ENCODE measurements at places on chromosomes 1 and 21.

DNA sequence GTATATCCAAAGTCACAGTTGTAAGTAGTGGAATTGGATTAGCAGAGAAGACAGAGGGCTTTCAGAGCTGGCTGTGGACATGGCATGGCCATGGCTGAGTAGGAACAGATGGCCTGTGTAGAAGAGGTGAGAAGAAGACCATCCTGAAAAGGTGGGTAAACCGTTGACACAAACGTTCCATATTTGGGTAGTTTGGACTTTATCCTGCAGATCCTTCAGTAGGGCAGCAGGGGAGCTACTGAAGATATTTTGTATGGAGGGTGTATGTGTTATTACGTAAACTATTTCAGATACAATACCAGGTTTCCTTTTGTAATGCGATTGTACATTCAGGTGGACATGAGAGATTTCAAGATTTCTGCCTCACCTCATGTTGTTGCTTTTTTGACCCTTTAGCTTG lies 1.6 kb downstream of the UTP11 start:
- no peak for DNase-seq

- DNase-seq: no peak
These were observed 148.1 kb upstream of the RUNX1 start for GRCh38 chr21:35197191-35197590.

DNA sequence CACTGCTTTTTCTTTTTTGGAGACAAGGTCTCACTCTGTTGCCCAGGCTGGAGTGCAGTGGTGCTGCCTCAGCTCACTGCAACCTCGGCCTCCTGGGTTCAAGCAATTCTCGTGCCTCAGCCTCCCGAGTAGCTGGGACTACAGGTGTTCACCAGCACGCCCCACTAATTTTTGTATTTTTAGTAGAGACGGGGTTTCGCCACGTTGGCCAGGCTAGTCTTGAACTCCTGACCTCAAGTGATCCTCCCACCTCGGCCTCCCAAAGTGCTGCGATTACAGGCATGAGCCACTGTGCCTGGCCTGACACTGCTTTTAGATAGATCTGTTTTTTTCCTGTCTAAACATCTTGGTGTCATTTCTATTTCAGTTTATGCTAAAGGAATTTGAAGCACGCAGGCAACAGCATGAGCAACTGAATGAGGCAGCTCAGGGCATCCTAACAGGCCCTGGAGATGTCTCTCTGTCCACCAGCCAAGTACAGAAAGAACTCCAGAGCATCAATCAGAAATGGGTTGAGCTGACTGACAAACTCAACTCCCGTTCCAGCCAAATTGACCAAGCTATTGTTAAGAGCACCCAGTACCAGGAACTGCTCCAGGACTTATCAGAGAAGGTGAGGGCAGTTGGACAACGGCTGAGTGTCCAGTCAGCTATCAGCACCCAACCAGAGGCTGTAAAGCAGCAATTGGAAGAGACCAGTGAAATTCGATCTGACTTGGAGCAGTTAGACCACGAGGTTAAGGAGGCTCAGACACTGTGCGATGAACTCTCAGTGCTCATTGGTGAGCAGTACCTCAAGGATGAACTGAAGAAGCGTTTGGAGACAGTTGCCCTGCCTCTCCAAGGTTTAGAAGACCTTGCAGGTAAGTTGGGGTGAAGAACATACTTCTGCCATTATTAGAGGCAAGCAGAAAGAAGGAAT lies 106.1 kb upstream of the BMP8A start:
- no peak for DNase-seq

- no peak for DNase-seq
These were observed 2.4 kb downstream of the TP73 start for GRCh38 chr1:3654549-3655281.

DNA sequence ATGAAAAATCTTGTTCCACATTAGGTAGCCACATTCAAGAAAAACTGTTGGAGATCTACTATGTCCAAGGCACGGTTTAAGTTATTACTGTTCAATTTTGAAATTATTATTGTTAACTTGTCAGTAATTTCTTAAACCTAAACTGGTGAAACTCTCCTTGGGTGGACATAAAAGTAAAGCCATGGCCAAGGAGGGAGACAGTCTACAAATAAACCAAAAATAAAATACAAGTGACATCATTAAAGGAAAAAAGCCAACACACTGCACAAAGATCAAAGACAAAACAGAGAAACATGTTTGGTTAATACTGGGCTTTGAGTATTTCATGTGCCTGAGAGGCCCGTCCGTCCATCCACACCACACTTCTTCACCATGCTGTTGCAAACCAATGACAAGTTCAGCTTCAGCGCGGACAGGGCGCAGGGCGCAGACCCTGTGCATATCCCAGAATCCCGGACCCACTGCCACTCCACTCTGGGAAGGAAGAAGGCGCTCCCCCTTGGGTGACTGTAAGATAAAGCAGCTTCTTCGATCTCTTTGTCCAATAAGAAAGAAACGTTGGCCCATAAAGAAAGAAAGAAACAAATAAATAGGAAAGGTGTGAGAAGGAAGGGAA lies 918 bp upstream of the RASAL2 start:
- no peak for DNase-seq

- DNase-seq: no peak
These were observed 136.9 kb upstream of the NEGR1 start for GRCh38 chr1:72419229-72419628.

DNA sequence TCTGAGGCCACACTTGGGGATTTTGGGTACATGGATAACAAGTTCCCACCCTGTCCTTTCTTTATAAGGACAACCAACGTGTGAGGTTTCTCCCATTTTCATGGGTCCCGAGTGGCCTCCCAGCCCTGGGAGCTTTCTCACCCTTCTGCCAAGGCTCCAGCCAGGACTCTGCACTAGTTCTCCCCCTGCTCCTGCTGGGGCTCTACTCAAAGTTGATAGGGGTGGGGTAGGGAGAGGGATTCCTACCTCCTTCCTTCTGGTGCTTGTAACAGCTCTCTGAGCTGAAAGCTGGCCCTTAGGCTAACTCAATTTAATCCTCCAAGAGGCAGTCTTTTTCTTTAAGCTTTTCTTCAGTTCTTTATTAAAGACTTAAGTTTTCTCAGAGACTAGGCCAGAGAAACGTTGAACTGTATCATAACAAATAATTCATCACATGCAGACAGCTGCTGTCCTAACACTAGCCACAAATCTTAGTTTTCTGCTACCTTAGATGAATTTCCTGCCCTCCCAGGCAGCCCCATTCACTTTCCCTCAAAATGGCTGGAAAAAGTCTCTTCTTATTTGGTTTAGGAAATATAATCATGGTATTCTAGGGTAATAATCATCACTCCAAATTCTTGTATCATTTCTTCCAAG lies 22.4 kb upstream of the DR1 start:
- DNase-seq: no peak

DNA sequence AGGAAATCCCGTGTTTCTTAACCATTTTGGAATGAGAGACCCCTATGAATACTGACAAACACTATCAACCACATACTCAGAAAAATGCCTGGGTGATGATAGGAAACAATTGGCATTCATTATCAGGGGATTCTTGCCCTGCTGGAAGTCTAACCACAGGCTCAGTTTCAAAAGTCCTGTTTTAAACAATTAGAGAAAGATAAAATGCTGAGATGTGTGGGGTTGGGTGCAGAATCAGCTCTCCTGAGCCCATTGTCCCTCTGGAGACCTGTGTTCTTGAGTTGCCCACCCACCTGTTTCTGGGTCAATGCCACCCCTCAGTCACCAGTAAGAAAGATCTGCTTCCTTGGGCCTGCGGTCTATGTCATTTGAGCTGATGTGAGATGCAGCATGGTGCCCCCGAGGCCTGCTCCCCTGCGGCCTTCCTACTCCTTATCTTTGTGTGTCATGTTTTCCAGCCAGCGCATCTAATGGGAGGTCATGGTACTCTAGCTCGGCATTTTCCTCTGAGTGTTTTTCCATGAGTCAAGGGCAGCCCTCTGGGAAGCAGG lies 130.3 kb upstream of the PLXNA2 start:
- DNase-seq: no peak

DNA sequence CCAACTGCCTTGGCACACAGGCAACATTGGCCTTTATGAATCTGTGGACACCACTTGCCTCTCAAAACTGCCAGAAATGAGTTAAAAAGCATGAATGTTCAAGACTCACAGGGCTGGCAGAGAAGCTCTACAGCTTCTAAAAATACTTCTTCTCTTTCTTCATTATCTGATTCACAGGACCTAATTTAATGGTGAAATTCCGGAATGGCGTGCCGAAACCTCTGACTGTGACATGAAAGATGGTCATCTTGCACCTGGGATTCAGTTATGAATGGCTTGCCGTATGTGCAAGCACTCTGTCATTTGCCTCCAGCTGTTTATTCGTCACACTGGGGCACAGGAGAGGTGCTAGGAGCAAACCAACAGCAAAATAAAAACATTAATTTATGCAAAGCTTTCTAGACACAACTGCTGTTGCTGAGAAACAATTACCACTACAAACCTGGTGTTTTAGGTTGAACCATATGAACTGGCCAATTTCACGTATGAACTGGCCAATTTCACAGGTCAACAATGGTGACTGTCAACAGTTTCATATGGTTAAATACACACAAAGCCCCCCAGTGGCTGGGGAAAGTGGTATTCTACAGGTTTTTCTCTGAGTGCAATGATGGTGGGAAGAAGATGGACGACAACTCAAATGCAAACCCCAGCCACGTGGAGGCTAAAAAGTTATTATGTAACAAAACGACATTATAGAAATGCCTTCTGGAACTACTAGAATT lies 648.3 kb downstream of the KIF26B start:
- DNase-seq: no peak

- no peak for DNase-seq
These were observed 36.5 kb downstream of the MCOLN2 start for GRCh38 chr1:84960371-84960770.

DNA sequence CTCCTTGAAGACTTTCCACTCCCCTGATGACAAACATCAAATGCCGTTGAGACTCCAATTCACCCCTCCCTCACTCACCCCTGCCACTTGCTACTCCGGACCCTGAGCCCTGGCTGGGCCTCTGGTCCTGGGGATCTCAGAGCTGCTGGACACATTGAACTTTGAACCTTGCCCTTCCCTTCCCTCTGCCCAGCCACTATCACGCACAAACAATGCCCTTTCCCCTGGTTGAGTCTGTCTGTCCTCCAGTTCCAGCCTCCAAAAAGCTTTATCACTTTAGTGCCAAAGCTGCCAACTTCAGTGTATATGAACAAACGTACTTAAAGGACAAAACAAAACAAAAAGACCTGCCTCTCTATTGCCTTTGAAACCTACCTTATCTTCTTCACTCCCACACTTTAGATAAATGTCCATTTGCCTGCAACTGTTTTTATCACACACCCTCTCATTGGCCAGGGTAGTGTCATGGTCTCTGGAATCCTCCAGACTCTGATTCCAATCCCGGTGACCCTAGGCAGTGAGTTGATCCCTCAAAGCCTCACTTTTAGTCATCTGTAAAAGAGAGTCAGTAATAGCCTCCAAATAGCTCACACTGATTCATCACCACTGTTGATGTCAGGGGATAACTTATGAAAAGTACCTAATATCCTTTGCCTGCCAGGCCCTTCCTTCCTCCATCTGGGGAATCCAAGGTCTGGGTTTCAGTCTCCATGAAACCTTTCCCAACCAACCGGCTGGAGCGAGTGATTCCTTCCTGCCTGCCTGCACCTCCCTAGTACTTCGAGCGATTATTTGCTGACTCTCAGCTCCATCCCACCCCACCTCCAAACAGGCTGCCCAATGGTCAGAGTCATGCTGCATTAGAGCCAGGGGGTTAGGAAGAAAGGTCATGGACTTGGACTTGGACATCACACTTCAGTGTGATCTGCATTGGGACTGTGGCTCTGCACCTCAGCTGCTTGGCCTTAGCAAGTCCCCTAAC lies 15.9 kb upstream of the SPOCD1 start:
- no peak for DNase-seq

DNA sequence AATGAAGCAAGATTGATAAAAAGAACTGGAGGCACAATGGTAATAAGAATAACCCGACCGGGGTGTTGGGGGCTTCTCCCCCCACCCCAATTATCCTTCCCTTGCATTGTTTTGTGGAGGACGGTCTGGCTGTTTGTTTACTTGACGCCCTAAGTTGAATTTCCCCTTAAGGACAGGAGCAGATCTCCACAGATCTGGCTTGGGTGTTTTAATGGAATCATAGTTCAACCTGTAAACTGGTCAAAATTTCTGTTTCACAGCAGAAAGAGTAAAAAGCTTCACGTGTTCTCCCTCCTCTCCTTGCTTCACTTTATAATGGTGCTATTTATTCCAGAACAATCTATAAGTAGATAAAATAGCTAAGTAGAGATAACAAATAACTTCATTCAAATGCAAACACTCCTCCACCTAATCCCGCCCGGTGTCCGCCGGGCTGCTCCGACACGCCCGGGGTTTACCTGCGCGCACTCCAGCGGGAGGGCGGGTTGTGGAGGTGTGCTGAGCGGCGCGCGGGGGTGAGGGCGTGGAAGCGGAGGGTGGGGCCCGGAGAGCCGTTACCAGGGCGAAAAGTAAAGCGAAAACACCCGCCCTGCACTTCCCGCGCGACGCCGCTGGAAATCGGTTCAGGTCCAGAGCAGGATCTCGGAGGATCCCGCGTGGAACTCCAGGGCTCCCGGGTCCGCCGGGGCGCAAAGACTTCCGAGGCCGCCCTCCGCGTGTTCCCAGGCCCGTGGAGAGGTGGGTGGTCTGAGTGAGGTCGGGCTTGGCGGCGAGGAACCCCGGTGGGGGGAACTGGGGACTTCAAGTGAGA lies 2.0 kb upstream of the ATF3 start:
- no peak for DNase-seq

- no peak for DNase-seq
These were observed 332.7 kb upstream of the RUNX1 start for GRCh38 chr21:35381743-35382310.

- DNase-seq: no peak
These were observed 1.0 kb upstream of the KAZN start for GRCh38 chr1:14597343-14598006.

DNA sequence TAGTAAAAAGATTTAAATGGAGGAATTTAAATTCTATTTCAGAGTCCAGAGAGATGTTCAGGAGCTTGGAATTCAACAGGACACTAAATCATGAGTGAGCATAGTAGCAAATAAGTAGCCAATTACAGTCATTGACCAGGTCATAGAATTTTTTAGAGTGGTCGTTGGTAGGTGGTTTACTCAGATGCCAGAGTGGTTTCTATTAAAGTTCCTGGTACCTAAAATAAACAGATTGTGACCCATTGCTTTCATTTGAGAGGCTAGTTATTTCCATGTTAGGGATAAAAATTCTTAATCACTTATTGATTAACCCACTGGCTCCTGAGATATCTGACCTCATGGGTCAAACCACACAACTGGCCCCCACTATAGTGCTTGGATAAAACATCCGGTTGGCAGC lies 201.3 kb downstream of the ASTN1 start:
- no peak for DNase-seq

- no peak for DNase-seq
These were observed 17.1 kb downstream of the PLCH2 start for GRCh38 chr1:2493218-2493617.

GRCh38 chr1:119451158-119451557 lies 36.2 kb downstream of the HSD3B2 start:
- DNase-seq: no peak

GRCh38 chr1:147627435-147628110 lies 42.8 kb downstream of the ACP6 start:
- DNase-seq: no peak

All from cortex of kidney (tissue), 1 donor.